D341Med (cell line): ENCODE measurements at places on chromosomes 12 and 14.
A peak's percentile ranks its signal among the peaks of the same experiment; 100 is the strongest.

GRCh38 chr14:104731320-104732294 lies 7.6 kb downstream of the ADSS1 start:
- DNase-seq = no peak

DNA sequence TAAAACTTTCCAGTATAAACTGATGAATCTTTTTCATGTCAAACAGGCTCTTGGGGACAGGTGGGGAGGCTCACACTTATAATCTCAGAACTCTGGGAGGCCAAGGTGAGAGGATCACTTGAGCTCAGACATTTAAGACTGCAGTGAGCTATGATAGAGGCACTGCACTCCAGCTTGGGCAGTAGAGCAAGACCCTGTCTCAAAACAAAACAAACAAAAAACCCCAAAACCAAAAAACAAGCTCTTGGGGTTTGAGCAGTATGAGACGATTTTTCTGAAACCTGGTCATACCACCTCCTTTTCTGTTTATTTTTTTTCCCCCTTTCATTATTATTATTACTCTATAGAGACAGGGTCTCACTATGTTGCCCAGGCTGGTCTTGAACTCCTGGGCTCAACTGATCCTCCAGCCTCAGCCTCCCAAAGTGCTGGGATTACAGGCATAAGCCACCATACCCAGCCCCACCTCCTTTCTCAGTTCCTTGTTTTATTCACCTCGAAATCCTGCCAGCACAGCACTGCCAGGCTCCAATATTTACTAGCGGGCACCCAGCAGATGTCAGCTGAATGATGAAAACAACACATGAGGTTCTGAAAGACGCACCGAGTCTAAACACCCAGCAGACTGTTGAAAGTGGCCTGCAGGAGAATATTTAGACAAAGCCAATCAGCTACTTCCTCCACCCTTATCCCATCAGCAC lies 19.5 kb upstream of the CDK17 start:
- DNase-seq = no peak

GRCh38 chr12:27651201-27651600 lies 45.0 kb upstream of the REP15 start:
- no peak for DNase-seq

- DNase-seq = no peak
Observed at GRCh38 chr12:52528641-52529143, 8.5 kb upstream of the KRT5 start.

- DNase-seq = no peak
Observed at GRCh38 chr14:97283005-97283403, 485.8 kb downstream of the VRK1 start.

DNA sequence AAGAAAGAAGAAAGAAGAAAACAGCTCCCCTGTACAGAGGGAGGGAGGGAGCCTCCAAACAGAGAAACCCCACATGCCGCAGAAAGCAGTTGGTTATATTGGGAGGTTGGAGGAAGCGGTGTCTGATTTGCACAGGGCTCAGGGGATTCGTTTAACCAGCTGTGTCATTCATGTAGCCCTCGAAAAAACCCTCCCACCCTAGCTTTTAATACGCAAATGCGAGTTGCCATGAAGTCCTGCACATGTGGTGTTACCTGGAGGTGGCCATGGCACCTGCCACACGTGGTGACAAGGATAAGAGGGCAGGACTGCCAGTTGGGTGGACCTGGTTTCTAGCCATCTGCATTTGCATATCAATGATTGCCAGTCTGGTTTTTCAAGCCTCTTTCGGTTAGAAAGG lies 40.9 kb downstream of the TMEM30B start:
- DNase-seq = no peak

DNA sequence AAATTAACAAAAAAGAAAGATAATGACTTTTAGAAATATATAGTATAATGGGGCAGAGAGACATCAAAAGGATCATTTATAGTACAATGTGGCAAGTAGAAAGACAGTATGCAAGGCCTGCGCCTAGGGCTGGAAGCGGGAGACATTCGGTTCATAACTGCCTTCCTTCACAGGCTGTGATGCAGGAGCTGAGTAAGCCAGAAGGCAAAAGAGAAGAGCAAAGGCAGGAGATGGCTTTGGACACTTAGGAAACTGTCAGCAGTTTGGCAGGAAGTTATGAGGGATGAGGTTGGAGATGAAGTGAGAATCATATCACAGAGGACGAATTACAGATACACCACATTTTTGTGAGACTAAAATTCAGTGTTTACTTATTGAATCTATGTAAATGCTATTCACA lies 97.8 kb downstream of the EPS8 start:
- no peak for DNase-seq

- no peak for DNase-seq
Observed at GRCh38 chr12:52603314-52603713, 2.1 kb upstream of the KRT72 start.

- no peak for DNase-seq
Observed at GRCh38 chr12:132364348-132364902, 35.0 kb upstream of the GALNT9 start.

DNA sequence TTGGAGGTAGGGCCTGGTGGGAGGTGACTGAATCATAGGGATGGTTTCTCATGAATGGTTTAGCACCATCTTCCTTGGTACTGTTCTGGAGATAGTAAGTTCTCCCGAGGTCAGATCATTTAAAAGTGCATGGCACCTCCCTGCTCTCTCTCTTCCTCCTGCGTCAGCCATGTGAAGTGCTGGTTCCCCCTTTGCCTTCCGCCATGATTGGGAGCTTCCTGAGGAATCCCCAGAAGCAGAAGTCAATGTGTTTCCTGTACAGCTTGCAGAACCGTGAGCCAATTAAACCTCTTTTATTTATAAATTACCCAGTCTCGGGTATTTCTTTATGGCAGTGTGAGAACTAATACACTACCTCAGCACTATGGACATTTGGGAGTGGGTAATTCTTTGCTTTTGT lies 4.8 kb upstream of the LGMN start:
- DNase-seq = no peak

DNA sequence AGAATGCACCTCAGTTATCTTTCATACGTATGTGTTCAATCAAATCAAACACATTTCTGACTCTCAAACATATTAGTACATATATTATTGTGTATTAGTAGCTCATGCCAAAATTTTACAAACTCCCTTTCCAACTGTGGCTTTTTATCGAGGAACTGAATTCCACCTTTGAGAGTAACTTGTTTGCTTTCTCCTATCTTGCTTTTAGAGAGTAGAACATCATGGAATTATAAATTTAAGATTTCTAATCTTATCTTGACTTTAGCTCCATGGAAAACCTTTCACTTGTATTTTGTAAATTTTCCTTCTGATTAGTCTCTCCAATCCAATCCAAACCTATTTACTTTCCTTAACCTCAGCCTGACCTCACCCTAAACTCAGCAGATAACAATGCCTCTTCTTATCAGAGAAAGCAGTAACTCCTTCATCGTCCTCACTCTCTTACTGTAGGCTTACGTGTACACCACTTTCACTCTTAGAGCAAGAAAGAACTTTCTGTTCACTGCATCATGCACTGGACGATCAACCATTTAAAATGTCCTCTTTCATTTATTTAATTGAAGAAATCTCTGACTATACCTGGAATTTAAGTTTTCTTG lies 164.5 kb downstream of the TMTC3 start:
- no peak for DNase-seq

- no peak for DNase-seq
Observed at GRCh38 chr12:94272280-94272679, 123.9 kb downstream of the PLXNC1 start.

- peak; percentile 9 for DNase-seq
Observed at GRCh38 chr12:56979628-56980027, 22.2 kb upstream of the RDH16 start.

GRCh38 chr12:69679119-69679518 lies 20.0 kb downstream of the BEST3 start:
- no peak for DNase-seq

DNA sequence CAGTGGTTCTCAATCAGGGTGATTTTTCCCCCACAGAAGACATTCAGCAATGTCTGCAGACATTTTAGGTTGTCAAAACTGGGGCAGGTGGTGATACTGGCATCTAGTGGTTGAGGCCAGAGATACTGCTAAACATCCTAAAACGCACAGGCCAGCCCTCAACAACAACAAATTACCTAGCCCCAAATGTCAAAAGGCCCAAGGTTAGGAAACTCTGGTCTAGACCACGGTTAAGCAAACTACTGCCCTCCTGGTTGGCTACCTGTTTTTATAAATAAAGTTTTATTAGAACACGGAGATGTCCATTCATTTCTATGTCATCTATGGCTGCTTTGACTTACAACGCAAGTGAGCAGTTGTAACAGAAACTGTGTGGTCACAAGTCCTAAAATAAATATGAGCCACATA lies 186.7 kb downstream of the EFCAB11 start:
- DNase-seq = peak; percentile 67

GRCh38 chr12:75560167-75560566 lies 48.8 kb upstream of the KRR1 start:
- DNase-seq = peak; percentile 33

DNA sequence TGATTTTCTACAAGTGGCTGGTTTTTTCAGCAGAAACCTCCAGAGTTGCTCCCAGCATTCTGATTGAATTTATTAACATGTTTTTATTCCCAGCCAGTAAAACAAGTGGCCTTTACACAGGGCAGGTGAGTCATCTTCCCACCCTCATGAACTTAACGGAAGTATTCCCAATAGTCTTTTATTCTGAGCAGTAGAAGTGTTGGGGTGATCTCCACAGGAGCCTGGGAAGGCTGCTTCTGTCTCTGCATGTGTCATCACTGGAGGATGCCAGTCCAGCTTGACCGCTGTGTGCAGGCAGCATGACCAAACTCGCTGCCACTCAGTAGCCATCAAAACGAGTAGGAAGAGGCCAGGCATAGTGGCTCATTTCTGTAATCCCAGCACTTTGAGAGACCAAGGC lies 13.4 kb upstream of the DNAH10 start:
- DNase-seq = no peak

GRCh38 chr12:132218915-132219314 lies 74.7 kb downstream of the NOC4L start:
- peak; percentile 81 for DNase-seq

- DNase-seq = no peak
Observed at GRCh38 chr12:124881123-124881522, 17.5 kb upstream of the SCARB1 start.

DNA sequence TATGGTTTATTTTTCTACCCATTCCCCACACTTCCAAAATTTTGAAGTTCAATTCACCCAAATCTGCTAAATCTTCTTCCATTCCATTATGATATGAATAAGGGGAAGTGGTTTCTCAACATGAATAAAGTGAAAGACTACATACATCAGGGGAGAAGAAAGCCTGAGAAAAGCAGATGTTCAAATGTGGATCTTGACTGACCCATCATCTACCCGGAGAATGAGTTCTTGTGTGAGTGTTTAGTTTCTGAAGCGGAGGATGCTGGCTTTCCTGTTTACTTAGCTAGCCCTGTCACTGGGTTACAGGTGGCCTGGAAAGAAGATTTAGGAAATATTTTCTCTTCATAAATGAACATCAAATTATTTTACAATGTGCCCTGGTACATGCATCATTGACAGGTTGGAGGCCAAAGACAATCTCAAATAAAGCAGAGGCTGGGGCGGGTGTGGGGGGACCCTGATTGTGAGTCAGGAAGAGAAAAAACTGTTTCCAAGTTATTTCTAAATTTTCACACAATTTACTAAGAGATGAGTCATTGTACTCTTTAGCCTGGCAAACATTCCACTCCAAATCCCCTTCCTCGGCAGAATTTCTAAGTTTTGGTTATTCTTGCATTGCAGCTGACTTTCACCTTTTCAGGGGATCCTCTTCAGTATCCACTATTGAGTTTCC lies 135.6 kb downstream of the SLC25A21 start:
- no peak for DNase-seq

- DNase-seq = no peak
Observed at GRCh38 chr12:20269337-20270067, 98.8 kb upstream of the PDE3A start.

GRCh38 chr12:62435303-62436163 lies 31.1 kb upstream of the MON2 start:
- DNase-seq = no peak

DNA sequence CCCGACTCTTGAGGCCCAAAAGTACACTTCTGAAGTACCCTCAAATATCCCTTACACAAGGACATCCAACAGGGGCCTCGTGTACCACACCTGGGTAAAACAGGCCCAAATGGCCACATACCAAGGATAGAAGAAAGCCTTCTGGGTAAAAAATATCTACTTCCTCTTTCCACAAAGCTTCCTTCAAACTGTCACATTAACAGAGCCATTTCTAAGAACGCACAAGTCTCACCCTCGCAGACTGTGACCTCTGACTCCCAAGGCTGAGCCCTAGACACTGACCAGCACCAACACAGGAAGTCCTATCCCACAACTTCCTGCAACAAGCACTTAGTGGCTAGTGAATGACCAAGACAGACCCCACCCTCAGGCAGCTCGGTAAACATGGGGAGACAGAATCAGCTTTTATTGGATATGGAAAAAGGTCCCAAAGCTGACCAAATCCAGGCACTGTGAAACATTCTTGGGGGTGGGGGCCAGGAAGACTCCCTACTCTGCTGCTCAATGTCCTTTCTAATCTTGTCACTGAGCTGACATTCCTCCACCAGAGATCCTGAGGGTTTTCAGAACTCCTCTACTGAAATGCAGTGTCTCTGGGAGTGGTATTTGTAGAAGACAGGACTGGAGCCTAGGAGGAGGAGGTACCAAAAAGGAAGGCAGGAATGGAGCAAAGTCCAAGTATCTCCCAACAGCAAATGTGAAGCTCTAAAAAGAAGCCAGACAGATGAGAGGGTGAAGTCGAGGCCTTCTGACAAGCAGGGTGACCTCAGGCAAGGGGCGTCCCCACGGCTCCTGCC lies 15.9 kb downstream of the KCTD10 start:
- no peak for DNase-seq

- no peak for DNase-seq
Observed at GRCh38 chr12:88556213-88556774, 24.0 kb downstream of the KITLG start.
